ENCODE measurements at places on chromosomes 7 and 10. TPM values are rescaled to one million over a fixed set of nuclear protein-coding genes. Genes with fewer than 3 reads are reported as not detected.

Gene PLXDC2
- 2.3 TPM for polyA plus RNA-seq

Gene SNCG
- polyA plus RNA-seq: 11.0 TPM

Gene VWA2
- polyA plus RNA-seq: not detected

Gene SORCS3
- not detected for polyA plus RNA-seq

Gene CALY
- polyA plus RNA-seq: not detected

Gene BEND7
- 16.1 TPM for polyA plus RNA-seq

Gene TMEM225B
- 0.34 TPM for polyA plus RNA-seq

Gene ST8SIA6
- 0.12 TPM for polyA plus RNA-seq

Gene FBXO24
- polyA plus RNA-seq: 0.18 TPM

Gene TRIM73
- 0.13 TPM for polyA plus RNA-seq

Gene TMEM176B
- polyA plus RNA-seq: 5.6 TPM

Gene CFAP46
- 3.9 TPM for polyA plus RNA-seq

Gene NCOA4
- 131 TPM for polyA plus RNA-seq
